ENCODE measurements at places on chromosomes 7 and 10.

DNA sequence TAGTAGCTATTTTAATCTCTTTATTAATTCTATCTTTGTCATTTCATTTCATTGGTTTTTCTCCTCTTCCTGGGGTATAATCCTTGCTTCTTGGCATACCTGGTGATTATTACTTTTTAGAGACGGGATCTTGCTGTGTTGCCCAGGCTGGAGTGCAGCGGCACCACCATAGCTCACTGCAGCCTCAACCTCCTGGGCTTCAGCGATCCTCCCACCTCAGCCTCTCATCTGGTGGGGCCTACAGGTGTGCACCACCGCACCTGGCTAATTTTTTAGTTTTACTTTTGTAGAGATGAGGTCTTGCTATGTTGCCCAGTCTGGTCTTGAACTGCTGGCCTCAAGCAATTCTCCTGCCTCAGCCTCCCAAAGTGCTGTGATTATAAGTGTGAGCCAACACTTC, 22.0 kb upstream of the OCM2 start:
- no peak for DNase-seq

DNA sequence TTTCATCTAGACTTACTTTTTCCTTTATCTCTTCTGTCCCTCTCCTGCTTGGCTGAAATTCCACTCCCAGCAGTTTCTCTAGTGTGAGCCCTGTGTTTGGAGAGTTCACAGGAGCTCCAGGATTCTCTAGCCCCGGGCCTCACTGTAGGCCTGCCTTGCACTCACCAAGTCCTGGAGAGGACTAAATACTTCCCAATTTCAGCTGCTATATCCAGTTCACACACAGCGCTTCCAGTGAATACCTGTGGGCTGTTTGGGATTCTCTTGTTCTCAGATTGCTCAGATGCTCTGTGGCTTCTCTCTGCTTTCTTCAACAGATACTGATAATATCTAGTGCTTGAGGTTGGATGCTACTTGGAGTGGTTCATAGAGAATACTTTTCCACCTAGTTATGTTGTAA, 46.0 kb downstream of the MINPP1 start:
- DNase-seq, result no peak

DNA sequence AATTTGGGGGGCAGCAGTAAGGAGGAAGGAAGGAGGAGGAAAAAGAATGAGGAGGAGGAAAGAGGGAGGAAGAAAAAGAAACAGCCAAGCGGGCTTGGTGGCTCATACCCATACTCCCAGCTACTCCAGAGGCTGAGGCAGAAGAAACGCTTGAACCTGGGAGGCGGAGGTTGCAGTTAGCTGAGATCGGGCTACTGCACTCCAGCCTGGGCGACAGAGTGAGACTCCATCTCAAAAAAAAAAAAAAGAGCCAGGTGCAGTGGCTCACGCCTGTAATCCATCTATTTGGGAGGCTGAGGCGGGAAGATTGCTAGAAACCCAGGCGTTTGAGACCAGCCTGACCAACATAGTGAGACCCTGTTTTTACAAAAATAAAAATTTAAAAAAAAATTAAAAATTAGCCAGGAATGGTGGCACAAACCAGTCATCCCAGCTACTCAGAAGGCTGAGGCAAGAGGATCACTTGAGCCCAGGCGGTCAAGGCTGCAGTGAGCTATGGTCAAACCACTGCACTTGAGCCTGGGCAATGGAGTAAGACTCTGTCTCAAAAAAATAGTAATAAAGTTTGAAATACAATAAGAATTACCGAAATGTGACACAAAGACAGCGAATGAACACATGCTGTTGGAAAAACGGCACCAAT, 14.1 kb upstream of the CRCP start:
- DNase-seq, result no peak

- no peak for DNase-seq
Observed at GRCh38 chr10:70052462-70053217, at the start of gene MACROH2A2. Gene MACROH2A2, plus strand, starts transcription at chr10:70052846. Its CDS starts 22,813 bp downstream, at chr10:70075659.

GRCh38 chr7:35818513-35818912, 17.7 kb downstream of the SEPTIN7 start:
- DNase-seq, result no peak

- DNase-seq, result no peak
Observed at GRCh38 chr7:113394856-113395255, 276.5 kb upstream of the SMIM30 start.

DNA sequence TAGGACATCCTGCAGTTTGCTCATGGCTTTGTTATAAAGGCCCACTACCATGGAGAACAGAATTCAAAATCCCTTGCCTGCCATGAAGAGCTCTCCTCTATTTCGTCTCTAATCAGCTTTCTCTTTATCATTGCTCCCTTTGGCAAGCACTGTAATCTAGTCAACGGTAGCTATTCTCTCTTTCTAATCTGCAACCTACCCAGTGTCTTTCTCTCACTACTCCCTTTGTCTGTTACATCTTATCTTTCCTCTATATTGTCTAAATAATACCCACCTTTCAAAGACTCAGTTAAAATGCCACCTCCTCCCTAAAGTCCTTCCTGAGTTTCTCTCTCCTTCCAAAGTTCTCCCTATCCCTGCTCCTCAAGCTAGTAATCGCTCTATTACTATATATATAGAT, 108.1 kb downstream of the FZD1 start:
- DNase-seq, result no peak

GRCh38 chr10:43623351-43623750, 17.1 kb downstream of the ZNF485 start:
- DNase-seq, result no peak

DNA sequence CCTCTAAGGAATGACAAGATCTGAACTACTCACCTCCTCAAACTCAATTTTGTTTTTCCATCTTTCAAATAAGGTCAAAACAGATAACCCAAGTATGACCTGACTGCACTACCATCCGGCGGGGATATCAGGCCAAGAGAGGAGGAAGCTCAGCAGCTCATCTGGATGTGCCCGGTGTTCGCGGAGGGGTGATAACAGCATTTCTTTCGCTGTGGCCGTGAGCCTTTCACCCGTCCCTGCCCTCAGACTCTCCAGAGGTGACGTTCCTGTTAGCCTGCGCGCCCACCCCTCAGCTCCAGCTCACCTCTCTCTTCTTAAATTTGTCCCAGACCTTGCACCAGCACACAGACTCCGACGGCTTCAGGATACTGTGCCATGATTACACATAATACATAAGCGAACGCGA, 526 bp downstream of the ZNF248 start:
- peak; percentile 32 for DNase-seq

DNA sequence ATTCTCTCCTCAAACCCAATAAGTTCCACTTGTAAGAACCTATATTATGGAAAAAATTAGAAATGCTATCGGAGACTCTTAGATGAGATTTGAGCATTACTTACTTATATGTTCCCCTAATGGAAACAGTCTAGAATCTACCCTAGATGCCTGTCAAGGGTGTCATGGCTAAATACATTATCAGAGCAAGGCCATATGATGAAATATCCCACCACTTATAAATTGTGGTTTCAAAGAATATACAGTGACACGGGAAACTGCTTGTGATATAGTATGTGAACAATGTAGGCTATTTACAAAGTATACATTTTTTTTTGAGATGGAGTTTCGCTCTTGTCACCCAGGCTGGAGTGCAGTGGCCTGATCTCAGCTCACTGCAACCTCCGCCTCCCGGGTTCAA, 46.3 kb upstream of the CTBP2 start:
- no peak for DNase-seq

- DNase-seq, result no peak
Observed at GRCh38 chr10:29619241-29619669, 15.5 kb downstream of the SVIL start.

DNA sequence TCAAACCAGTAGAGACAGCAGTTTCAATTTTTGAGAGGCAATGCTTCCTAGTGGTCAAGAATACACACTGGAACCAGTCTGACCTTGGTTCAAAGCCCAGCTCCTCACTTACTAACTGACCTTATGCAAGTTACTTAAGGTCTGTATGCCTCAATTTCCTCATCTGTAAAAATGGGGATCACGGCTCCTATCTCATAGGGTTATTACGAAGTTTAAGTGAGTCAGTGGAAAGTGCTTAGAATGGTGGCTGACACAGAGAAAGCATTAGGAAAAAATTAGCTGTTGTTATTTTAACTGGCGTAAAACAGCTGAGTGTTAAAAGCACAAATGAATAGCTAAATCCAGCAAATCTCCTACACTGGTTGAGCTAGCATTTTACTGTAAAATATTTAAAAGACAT, 162.4 kb upstream of the LAMB4 start:
- no peak for DNase-seq

DNA sequence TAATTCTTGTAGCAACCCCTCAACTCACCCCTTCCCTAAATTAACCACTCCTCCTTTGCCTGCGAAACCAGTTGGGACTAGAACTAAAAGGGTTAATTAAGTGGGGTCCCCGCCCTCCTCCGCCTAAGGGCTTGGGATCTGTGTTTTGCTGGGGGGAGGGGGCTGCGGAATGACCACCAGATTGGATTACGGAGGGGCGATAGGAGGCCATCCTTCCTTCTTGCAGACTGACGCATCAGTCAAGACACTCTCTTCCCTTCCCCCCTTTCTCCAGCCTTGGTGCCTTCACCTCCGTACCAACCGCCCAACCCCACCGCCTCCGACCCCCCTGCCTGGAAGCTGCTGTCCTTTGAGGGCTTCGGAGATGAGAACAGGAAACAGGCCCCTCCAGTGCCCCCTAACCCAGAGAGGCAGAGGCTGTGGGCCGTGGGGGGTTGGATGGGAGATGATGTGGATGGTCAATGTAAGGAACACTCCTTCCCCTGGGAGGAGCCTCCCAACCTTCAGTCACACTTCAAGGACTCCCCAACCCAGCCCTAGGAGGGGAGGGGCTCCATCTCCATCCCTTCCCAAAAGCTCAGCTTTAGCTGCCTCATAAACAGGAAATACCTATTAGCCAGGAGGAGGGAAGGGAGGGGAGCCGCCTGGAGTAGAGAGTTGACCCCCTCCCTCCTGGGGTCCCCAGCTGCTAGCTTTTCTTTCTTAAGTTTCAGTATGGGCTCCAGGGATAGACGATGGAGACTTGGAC, 997 bp upstream of the LDB1 start:
- DNase-seq, result no peak

GRCh38 chr7:139300390-139300789, 40.7 kb upstream of the FMC1 start:
- no peak for DNase-seq

- no peak for DNase-seq
Observed at GRCh38 chr7:71429083-71429482, 297.1 kb downstream of the GALNT17 start.

- DNase-seq, result no peak
Observed at GRCh38 chr10:43461950-43462349, 25.0 kb downstream of the ZNF487 start.

DNA sequence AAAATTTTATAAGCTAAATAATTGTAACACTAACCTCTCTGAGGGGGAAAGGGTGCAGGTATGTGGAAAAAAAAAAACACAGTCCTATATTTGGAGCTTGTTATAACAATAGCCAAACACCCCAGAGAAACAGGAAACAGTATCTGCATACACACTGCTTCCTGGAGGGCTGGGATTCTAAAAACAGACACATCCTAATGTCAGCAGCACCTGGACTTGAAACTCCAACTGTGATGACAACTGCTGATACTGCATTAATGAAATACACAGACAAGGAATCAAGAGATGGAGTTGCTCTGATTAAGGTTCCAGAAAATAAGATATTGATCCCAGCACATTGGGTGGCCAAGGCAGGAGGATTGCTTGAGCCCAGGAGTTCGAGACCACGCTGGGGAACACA, 9.3 kb downstream of the DAGLB start:
- no peak for DNase-seq

GRCh38 chr10:103241262-103242011, 4.2 kb upstream of the RPEL1 start:
- DNase-seq, result no peak

- DNase-seq, result no peak
Observed at GRCh38 chr10:69483963-69484362, 32.7 kb downstream of the TSPAN15 start.

GRCh38 chr10:102504179-102504975, 605 bp downstream of the SUFU start:
- peak; percentile 35 for DNase-seq

GRCh38 chr10:115094416-115095140, 1.4 kb downstream of the ATRNL1 start:
- no peak for DNase-seq

DNA sequence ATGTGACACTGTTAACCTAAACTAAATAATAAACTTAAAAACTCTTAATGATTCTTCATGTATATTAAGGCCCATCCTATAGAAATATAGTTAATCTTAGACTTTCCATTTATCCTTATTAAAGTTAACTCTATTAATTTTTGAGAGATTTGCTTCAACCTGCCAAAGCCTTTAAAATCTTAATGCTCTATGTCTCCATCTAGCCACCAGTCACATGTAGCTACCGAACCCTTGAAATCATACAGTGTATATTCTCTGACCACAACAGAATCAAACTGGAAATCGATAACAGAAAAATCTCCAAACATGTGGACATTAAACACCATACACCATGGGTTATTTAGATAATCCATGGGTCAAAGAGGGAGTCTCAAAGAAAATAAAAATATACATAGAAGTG, 51.9 kb downstream of the ASZ1 start:
- DNase-seq, result no peak

DNA sequence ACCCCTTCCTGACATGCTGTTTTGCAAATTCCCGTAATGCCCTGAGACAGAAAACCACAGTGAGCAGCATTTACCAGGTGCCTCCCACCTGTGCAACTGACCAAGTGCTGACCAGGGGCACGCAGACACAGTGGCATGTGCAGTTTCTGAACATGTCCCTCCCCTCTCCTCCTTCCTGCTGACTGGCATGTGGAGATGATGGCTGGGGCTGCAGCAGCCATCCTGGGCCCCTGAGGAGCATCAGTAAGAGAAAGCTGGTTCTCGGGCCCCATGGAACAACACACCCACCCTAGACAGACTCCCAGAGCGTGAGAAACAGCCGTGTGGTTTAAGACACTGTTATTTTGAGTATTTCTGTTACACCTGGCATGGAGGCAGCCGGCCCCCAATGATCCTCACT, 66.2 kb upstream of the PDGFA start:
- DNase-seq, result no peak

- no peak for DNase-seq
Observed at GRCh38 chr7:139725077-139725476, 52.7 kb downstream of the HIPK2 start.

DNA sequence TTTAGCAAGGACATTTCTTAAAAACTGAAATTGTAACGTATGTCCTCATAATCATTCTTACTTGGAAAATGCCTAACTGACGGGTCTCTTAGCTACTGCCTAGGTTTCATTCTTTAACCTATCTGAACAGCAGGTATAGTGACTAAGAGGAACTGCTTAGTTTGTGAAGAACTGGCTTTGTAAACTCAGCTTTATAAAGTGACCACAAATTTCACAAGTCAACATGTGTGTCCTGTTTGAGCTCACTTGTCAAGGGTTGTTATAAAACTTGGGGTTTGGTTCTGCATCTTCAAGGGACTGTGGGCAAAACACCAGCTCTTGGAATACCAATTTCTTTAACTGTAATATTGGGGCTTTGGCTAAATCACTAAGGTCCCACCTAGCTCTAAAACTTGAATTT, 32.2 kb downstream of the MRPS33 start:
- no peak for DNase-seq

GRCh38 chr7:106064771-106065574, 47.1 kb downstream of the SYPL1 start:
- no peak for DNase-seq

All from activated naive CD4-positive, alpha-beta T cell treated with Interleukin-2 at 50 U/mL for 16 hours (primary cell).